Naive thymus-derived CD8-positive, alpha-beta T cell (primary cell): ENCODE measurements at places on chromosomes 6 and 20.

GRCh38 chr6:160391419-160392116 lies 43.4 kb downstream of the SLC22A3 start:
- DNase-seq = no peak

- DNase-seq = no peak
Observed at GRCh38 chr20:8433291-8433690, 301.2 kb downstream of the PLCB1 start.

DNA sequence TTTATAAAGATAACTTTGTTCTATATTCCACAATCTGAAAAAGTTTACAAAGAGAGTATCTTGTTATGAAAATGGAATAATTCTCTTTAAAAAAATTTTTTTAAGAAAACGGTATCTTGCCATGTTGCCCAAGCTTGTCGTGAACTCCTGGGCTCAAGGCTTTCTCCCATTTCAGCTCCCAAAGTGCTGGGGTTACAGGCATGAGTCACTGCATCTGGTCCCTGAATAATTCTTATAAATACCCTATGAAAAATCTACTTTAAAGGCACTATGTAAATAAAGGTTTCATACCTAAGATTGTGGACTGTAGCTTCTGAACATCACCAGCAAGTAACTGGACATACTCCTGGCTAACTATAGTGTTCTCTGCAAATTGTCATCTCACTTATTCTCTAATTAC lies 60.3 kb downstream of the SAMD3 start:
- DNase-seq = no peak

GRCh38 chr20:56004007-56004406 lies 1.3 kb downstream of the CBLN4 start:
- no peak for DNase-seq

GRCh38 chr6:161088676-161089328 lies 97.2 kb downstream of the MAP3K4 start:
- no peak for DNase-seq

DNA sequence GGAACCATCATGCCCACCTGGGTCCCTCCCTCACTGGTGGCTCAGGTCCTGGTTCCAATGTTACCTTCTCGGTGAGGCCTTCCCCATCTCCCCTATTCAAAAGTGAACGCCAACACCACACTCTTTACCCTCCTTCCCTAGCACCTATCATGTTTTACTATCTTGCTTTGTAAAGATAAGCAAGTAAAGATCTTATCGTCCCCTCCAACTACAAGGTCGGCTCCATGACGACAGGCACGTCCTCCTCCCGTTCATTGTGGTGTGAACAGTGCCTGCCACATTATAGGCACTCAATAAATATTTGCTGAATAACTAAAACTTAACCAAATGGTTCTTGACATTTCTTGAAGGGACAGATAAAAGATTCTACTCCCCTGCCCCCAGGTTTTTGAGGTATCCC lies 147.1 kb downstream of the PREX1 start:
- DNase-seq = no peak

DNA sequence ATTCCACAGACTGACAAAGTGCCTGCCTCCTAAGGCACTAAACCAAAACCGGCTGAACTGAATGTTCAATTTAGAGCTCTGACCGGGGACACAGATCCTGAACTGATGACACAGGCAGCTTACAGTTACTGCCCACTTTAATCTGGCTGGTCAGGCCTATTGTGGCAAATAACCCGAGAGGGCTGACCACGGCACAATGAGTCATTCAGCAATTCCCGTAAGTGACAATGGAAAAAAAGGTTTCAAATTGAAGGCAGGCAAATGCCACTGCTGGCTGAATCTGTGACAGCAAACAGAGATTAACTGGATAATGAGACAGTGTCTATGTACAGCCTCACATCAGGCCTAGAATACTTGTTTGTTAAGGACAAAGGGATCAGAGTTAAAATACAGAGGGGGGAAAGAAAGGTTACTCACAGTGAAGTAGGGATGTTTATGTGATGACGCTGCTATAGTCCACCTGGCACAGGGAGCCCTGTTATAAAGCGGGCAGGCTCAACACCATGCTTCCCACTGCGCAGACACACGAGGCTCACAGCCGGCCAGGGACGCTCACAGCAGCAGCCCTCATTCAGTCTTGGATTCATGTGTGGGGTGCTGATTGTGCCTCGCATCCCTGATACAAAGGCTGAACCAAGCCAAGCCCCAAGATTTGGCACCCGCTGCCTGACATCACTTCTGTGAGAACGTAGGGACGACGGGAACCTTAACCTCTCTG lies 54.4 kb downstream of the RTN4IP1 start:
- DNase-seq = no peak

DNA sequence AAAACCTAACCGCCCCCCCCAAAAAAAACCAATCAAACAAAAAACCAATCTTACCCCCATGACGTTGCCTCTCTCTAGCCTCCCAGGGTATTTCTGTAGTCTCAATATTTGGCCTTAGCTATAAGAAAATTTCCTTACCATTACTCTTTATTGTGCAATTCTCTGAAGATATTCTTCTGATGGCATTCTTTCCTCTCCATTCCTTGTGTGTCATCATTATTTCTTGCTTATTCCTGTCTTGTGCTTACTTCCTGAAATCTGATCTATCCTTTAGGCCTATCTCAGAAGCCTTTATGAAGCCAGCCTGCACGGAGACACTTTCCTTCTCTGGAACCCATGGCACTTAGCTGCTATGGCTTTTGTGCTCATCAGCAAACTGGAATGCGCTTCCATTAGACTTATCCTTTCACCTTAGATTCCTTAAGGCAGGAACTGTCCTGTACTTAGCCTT lies 65.9 kb upstream of the DDR1 start:
- DNase-seq = no peak

- no peak for DNase-seq
Observed at GRCh38 chr20:39813190-39813829, 851.2 kb downstream of the DHX35 start.
